ENCODE measurements at places on chromosomes 3 and 15.

DNA sequence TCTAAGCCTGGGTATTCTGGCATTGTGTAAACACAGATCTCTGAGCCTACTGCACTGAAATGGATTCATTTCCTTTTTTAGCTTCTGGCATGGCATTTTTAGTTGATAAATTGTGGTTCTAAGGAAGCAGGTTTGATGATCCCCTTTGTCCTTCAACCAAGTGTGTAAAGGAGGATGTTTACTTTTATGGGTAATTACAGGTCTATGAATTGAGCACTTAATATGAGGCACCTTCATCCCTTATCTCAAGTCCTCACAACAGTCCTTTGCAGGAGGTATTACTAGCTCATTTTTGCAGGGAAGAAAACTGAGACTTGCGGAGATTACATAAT is 30.8 kb upstream of the ZBTB38 start:
- DNase-seq: no peak

- no peak for DNase-seq
Observed at GRCh38 chr3:127206611-127207516, 13.9 kb downstream of the PRR23E start.

DNA sequence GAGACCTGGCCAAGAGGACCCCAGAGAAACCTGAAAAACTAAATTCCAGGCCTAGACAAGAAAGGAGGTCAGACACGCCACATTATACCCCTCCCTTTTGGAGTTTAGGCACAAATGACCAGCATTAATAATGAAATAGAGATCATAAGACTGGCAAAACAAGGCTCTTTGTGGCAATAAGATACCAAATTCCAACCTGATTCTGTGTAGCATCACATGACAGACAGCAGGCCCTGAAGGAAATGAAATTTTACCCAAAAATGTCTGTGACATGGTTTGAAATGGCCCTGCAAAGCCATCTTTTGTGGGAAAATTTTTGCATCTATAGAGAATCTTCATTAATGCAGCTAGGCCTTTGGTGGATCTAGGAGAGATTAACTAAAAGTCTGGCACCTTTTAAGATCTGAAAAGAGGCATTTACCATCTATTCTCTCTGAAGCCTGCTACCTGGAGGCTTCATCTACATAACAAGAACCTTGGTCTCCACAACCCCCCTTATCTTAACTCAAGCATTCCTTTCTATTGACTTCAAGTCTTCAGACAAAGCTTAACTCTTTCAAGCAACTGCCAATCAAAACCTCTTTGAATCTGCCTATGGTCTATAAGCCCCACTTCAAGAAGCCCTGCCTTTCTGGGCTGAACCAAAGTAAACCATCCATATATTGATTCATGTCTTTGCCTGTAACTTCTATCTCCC is 8.0 kb downstream of the FAM174B start:
- no peak for DNase-seq

DNA sequence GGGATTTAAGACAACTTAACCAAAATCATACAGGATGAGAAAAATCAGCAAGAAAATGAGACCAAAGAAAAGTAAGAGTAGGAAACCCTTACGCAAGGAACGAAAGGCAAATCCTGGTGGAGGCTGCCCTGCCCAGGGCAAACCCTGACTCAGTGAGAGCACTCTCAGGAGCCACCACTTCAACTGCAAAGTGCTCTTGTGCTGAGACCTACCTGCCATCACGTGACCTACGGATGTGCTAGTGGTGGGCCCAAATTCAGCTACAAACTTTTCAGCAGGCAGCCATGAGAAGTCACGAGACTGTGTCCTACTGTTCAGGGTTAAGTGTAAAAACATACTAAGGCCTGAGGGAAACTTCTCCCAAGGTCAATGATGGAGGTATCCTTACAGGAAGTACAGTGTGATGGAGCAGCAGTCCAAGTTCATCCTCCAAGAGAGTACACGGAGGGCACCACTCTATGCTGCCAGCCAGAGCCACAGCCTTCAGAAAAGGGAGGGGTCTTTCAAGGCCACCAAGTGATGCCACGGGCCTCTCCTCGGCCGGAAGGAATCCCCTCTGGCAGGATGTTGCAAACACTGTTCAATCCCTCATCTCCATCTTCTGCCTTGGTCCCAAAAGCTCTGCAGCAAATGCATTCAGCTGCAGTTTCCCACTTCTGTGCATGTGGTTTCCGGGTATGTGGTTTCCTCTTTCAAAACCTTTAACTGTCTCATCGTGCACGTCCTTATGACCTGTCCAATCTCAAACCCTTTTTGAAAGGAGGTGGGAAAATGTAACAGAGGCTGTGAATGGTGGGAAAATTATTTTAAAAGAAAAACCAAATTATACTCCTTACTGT is 9.5 kb downstream of the CHSY1 start:
- DNase-seq: no peak

DNA sequence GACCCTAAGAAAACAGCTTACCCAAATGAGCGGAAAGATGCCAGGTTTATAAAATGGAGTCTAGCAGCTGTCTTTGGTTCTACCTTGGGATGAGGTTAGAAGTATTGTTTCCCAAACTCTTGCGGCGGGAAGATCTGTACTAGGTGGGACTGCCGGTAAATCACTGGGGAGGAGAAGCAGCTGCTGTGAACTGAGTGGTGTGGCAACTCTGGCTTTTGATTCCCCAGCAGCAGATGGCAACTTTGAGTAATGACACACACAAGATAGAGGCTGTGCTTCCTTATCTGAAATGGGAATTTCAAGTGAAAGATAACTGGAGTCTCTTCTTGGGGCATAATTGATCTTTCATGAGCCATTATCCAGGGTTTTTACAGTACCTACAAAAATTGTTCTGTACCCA is 184.9 kb downstream of the ATG7 start:
- DNase-seq: no peak

DNA sequence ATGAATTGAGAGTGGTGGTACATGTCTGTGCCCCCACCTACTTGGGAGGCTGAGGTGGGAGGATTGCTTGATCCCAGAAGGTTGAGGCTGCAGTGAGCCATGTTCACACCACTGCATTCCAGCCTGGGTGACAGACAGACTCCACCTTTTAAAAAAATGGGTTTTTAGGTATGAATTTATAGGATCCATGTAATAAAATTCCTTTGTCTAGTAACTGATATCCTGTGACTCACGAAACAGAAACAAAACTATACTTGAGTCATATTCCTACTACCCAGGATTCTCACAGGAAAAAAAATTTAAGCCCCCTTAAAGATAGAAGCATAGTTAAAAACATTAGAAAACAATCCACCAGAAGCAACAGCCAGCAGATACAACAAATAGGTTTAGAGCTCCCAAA is 10.0 kb upstream of the CRTC3 start:
- peak; percentile 37 for DNase-seq

DNA sequence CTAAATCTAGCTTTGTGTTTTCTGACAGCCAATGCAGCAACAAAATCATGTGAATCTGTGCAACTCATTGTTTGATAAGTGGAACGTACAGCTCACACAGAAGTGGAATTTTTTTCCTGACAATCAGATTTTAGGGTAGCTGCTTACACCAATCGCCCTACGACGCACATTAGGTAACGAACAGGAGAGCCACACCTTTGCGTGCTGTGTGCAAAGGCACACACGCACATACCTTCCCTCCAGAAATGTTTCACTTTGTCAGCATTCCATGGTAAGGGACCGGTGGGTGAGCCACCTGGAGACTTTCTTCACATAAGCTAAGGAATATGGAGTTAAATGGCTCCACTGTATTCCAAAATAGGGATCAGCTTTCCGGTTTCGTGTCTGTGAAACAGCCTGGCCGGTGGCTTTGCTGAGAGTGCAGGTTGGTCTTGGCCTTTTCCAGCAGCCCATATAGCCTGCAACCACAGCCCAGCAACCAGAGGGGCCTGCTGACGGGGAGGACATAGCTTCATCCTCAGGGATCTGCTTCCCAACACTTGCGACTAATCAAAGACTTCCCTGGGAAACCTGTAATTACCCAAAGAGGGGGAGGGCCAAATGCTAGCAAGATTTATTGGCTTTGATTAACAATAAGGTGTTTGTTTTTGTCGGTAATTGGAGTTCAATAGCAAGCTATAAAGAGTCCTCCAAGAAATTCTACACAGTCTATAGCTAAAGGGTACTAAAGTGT is 145.3 kb downstream of the ADAMTS17 start:
- DNase-seq: no peak

DNA sequence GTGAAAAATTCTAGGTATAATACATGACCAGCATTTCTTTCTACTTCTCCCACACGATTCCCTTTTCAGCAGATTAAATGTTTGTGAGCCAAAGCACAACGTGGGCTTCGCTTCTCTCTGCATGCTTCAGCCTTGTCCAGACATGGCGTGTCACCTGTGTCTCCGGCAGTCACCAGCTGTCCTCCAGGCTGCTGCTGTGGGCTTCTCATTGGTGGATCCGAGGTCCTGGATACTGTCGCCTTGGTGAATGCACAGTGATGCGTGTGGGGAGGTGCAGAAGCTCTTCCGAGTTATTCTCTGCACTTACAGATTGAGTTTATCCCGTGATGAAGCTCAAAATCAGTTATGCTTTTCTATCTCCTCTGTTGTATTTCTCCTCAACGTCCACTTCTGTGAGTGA is 23.0 kb upstream of the GOLGA8J start:
- no peak for DNase-seq

DNA sequence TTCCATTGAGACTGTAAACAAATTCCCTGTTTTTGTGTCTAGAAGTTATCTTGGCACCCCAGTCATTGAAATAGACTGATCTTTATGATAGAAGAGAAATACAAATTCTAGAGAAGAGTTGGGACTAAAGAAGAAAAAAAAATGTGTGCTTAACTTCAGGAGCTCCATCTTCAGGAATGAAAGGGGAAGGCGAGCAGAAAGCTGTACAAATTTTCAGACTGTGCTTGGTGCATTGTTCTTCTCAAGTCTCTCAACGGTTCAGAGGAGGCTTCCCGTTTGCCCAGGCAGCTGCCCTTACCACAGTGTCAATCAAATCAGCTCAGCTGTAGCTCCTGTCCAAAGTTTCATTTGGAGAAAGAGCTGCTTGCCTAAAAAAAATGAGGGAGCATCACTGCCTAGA is 41.7 kb downstream of the OXSM start:
- no peak for DNase-seq

DNA sequence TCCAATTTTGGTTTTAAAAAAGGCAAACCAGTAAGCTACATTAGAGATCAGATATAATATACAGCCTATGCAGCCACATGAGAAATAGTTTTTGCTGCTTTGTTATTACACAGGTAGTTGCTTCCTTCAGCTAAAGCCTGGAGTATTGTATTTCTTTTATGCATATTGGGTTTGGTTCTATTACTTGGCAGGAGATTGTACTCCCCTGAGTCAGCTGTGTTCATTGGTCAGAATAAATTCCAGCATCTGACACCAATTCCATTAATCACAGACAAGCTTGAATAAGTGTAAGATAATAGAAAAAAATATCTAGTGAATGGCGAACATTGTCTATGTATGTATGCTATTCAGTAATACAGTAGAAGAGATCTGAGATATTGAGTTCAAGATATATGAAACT is 26.1 kb upstream of the ZCWPW2 start:
- DNase-seq: peak; percentile 30

DNA sequence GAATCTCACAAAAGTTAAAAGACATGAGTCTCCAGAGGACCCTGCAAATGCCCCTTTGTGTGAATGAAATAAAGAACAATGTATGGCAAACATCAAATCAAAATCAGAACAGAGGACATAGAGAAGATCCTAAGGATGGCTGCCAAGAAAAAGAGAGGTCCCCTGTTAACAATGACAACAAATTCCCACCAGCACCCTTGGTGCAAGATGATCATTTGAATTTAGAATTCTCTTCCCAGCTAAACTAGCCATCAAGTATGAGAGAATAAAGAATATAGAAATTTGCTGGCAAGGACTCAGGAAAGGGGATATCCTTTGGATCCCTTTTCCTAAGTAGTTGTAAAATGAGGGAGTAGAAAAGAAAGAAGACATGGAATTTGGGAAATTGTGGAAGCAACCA is 8.2 kb downstream of the GP5 start:
- DNase-seq: no peak

GRCh38 chr3:152309535-152310307 is 41.0 kb downstream of the MBNL1 start:
- peak; percentile 44 for DNase-seq

DNA sequence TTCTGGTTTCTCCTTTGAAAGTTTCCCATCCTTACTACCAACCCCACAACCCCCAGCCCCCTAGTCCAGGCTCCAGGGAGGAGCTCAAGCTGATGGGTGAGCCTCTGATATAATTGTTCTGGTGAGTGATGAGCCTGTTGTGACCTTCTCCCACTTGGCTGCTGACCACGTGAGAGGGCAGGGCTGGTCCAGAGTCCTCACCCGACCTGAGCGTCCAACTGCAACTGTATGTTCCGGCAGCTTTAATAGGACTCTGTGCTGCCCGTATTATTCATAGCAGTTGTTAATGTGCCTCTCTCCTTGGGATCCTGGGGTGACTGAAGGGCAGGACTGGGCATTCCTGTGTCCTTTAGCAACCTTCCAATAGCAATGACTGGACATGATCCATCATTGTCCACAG is 56.2 kb downstream of the B3GNT5 start:
- DNase-seq: no peak

GRCh38 chr3:40452057-40452456 is 5.1 kb upstream of the RPL14 start:
- no peak for DNase-seq

DNA sequence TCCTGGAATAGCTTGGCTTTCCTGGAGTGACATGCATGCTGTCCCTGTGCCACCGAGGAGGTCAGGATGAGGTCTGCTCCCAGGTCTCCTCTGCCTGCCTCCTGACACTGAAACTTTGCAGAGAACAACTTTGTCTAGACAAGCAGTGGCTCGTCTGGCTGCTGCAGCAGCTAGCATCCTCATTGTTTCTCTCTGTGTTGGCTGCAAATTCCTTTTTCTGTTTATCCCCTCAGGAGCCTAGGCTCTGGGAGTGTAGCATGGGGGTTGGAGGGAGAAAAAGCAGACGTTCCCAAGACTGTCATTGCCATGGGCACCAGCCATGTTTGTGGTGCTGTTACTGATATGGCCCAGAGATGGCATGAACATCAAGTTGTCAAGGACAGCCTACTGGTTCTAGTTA is 208.7 kb upstream of the LRIG1 start:
- DNase-seq: no peak

GRCh38 chr3:61451841-61452240 is 109.5 kb upstream of the PTPRG start:
- DNase-seq: peak; percentile 15

GRCh38 chr15:73873889-73874511 is 636 bp downstream of the TBC1D21 start:
- peak; percentile 16 for DNase-seq

DNA sequence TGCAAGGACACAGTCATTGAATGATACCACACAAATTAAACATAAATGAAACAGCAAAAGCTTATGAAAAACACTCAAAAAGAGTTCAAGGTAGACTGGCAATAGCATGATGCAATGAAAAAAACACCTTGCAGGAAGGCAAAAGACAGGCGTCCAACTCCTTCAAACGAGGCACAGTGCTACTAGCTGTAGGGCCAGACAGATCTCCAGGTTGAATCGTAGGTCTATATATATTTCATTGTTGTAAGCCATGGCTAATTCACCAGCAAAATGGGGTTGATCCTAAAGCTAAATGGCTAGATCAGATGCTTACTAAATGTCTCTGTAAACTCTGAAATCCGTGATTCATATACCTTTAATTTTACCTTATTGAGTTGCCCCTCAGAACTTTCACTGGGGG is 94.2 kb downstream of the THRB start:
- DNase-seq: no peak

Data from fibroblast of skin of left quadriceps (primary cell).